ENCODE measurements at places on chromosomes 5 and 9.

DNA sequence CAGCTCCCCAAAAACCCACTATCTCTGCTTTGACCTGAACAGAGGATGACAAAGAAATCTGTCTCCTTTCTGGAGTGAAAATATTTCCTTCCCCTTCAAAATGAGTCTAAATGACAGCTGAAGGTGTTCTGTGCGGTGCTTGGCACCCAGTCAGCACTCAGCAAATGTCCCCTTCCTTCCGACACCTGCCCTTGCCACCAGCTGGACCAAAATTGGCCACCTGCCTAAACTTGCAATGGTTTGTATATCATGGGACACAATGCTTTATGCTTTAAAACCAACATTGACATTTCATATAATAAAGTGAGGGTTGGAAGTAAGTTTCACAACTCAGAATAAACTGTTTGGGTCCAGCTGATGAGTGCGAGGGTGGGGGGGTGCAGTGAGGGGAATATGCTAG lies 7.5 kb upstream of the TTC1 start:
- DNase-seq = no peak

DNA sequence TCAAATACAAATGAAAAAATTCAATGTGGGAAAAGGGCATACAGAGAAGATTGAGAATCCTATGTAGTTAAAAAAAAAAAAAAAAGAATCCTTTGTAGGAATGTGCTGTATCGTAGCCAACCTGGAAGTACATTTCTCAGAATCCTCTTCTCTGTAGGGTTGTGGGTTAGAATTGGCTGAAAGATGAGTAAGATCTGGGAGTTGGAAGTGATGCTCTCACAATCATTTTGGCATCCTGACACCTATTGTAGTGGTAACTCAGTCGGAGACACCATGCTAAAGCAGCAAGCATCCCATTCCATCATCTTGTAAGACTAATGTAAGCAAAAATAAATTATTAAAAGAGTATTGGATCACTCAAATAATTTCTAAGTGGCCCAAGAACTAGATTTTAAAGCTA lies 30.6 kb downstream of the MRPL22 start:
- no peak for DNase-seq

DNA sequence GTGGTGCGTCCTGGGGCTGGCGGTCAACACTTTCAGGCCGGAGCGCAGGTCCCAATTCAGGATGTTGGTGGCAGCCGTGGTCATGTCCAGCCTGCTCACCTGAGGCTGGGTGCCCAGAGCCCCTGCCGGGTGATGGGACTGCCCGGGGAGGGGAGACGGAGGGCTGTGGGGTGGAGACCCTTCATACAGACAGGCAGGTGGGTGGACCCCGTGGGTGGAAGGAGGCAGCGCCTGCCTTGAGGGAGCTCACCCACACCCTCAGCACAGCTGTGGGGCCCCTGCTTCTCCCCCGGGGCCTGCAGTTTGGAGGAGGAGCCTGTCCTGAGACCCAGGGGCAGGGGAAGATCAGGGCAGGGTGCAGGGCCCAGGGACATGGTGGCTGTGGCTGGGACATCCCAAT lies 6.9 kb upstream of the PTGDS start:
- no peak for DNase-seq

DNA sequence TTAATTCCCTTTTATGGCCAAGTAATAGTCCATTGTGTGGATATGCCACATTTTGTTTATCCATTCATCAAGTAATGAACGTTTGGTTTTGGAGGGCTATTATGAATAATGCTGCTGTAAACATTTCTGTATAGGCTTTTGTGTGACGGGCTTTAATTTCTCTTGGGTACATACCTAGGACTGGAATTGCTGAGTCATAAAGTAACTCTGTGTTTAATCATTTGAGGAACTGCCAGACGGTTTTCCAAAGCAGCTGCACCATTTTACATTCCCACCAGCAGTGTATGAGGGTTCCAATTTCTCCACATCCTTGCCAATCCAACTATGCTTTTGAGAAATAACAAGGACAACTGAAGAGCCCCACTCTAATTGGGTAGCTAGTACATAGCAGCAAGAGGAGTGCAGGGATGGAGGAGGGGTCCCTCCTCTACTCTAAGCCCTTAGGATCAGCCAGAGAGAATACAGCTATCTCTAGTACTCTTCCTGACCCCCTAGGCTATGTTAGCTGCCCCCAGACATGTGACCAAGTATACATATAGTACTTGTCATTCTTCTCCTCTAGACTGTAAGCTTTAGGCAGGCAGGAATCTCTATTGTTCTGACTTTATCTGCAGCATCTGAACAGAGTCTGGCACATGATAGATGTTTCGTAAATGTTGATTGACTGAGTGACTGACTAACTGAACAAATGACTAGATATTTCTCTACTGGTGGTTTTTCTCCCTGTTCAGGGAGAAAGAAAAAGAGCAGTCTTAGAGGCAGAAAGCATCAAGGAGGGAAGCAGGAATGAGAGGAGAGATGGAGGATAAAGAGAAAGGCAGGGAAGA lies 22.1 kb upstream of the MATR3 start:
- no peak for DNase-seq

- no peak for DNase-seq
Observed at GRCh38 chr5:116388564-116389258, 185.9 kb downstream of the SEMA6A start.

DNA sequence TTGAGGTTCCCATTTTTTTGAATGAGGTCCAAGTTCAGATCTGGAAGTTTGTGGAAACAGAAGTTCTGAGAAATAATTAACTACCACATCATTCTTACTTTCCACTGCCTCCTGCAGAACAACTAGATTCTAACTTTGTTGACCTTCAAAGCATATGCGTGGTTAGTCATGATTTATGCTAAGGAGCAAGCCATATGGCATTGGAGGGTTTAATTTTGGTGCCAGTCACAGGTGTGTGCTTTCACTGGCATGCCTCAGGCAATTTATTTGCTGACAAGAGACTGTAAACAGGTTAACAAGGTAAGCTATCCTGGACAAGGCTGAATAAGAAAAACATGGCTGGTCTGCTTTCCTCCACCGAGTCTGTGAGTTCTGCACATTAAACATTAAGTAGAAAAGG lies 31.5 kb downstream of the HMHB1 start:
- DNase-seq = no peak

- no peak for DNase-seq
Observed at GRCh38 chr5:82619097-82619496, 340.9 kb upstream of the RPS23 start.

GRCh38 chr5:124932791-124933600 lies 186.6 kb upstream of the ZNF608 start:
- no peak for DNase-seq

DNA sequence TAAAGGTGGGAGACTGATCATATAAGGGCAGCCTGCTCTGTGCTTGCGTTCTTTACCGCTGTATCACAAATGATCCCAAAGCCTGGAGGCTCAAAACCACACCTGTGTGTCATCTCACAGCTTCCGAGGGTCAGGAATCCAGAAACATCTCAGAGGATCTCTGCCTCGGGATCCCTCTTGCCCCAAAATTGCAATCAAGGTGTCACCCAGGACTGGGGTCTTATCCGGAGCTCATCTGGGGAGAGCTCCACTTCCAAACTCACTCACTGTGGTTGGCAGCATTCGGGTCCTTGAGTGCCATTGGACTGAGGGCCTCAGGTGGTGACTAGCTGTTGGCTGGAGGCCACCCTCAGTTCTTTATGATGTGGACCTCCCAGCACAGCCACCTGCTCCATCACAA lies 26.7 kb upstream of the FCN2 start:
- no peak for DNase-seq

GRCh38 chr9:94839398-94839797 lies 112.9 kb downstream of the AOPEP start:
- no peak for DNase-seq

GRCh38 chr5:140258016-140258415 lies 44.9 kb downstream of the PFDN1 start:
- DNase-seq = no peak

- no peak for DNase-seq
Observed at GRCh38 chr5:54450542-54450941, 5.0 kb upstream of the HSPB3 start.

DNA sequence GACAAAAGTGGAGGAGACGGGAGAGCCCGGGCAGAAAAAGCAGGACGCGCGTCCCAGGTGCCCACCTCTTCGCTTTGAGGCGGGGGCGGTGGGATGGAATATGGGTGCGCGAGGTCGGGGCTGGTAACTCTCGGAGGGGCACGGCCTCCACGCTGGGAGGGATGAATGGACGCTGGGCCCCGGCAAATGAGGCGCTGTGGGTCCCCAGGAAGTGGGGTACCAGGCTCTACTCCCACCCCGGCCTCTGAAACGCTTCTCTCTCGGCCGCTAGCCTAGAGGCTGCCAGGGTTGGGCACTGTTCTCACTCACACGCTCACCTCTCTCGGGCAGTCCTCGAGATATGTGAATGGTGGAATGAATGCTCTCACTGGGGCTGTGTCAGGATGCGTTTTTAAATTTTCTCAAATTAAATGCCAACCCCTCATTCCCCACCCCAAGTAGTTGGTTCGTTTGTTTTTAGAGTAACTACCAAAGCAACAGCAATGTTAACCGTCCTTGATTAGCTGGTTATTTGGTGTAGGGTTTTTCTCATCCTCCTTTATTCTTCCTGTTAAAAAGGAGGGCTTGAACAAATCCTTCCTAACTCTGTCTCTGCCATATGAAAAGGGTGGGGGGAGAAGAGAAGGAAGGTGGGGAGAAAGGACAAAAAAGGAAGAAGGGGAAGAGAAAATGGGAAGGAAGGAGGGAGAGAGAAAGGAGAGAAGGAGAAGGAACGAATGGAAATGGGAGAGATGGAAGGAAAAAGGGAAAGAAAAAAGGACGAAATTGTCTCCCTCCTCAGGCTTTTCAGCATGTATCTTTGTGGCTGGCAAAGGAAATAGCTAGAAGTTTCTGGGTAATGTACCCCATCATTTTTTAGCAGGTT lies 1.3 kb upstream of the EBF1 start:
- DNase-seq = no peak

GRCh38 chr5:122351416-122352157 lies 39.5 kb downstream of the SNCAIP start:
- DNase-seq = no peak

DNA sequence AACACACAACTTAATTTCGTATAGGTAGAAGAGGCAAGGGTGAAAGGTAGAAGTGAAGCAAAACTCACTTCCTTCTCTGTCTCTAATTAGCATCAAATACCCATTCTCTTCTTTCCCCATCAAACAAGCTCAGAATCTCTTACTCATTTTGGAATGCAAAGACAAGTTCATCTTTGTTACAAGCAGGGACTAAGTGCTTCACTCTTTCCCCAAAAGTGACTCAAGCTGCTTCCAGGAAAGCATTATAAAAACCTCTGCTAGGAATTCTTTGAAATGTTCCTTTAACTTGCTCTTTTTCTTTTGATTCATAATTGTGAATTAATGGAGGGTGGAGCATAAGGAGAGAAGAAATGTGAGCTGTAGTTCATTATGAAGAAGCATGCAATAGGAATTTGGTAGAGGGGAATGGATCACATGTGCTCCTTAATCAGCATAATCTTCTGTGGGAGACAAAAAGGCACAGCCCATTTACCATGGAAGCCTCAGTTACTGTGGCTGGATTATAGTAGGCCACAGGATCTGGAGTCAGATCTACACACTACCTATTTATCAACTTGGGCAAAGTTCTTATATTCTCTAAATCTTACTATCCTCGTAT lies 109.5 kb upstream of the DPYSL3 start:
- no peak for DNase-seq

- DNase-seq = no peak
Observed at GRCh38 chr9:97518909-97519307, 17.4 kb downstream of the TMOD1 start.

DNA sequence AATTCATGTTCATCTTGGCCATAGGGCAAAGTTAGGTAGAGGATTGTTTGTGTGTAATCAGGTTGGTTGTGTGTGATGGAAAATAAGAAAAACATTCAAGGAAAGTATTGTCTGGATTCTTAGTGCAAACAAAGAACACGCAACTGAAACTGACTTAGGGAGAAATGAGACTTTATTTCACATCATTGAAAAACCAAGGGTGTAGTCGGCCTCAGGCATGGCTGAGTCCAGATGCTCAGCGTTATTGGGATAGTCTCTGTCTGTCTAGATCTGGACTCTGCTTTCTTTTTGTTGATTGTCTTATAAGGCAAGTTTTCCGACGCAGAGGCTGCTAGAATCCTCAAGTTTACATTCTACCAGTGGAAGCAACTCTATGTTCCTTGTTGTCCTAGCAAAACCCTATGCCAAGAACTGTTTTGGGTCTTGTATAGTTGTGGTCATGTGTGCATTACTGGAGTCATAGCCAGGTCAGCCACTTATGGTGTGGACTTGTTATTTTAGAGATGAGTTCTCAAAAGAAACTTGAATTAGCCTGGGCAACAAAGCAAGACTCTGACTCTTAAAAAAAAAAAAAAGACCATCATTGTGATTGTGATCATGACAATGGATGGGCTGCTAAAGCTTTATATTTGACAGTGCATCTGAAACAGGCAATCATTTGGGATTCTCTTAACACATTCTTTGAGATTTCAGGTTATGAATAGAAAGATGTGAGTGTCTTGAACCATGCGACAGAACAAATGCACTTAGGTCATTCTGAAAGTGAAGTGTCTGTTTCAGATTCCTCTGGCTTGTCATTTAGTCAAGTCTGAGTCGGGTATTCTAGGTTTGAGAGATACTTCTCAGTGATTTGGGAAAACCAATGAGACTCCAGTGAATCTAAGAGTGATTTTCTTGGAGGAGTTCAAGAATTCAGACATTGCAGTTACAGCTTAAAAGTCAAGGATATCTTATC lies 82.6 kb downstream of the DOCK2 start:
- DNase-seq = no peak

- no peak for DNase-seq
Observed at GRCh38 chr9:112049811-112050516, 125.1 kb downstream of the SUSD1 start.

DNA sequence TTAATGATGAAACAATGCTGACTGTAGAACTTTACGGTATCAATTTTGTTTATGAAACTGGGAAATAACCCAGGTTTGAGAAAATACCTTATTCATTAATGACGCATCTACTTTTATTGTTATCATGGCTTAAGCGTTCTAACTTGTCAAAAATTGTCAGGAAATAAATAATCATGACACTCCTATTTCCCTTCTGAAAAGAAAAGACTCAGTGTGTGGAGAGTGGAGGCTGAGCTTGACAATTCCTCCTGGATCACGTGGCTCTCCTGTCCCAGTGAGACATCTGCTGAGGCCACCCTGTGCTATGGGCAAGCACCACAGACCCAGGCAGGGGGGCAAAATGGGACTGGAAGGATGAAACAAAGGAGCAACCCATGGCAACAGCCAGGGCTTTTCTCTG lies 466.4 kb downstream of the ZNF608 start:
- DNase-seq = no peak

- peak; percentile 10 for DNase-seq
Observed at GRCh38 chr9:97367729-97368128, 44.2 kb upstream of the TDRD7 start.

GRCh38 chr5:82068723-82069122 lies 96.9 kb downstream of the ATG10 start:
- no peak for DNase-seq
